H1 (cell line): ENCODE measurements at places on chromosomes 5 and 9. TPM values are rescaled to one million over a fixed set of nuclear protein-coding genes. Genes with fewer than 3 reads are reported as not detected.

The PLEKHG4B gene
- total RNA-seq, result 42.9 and 43.6 TPM in 2 replicates

- no peak for DNase-seq
These were observed 467.4 kb downstream of the CETN3 start for GRCh38 chr5:89942171-89942570.

- peak; percentile 72 for DNase-seq
These were observed 83.7 kb downstream of the ADAMTS2 start for GRCh38 chr5:179261301-179262125.

The GFI1B gene
- 0.09 and 0.71 TPM in 2 replicates for total RNA-seq

- DNase-seq, result no peak
These were observed 70.3 kb downstream of the ZNF366 start for GRCh38 chr5:72436796-72437471.

GRCh38 chr5:111748304-111748763 is 8.7 kb downstream of the NREP start:
- DNase-seq, result no peak

- DNase-seq, result no peak
These were observed 47.1 kb upstream of the MATR3 start for GRCh38 chr5:139246394-139246793.

The NEURL1B gene
- total RNA-seq, result 5.7 and 6.1 TPM in 2 replicates

The MLLT3 gene
- 8.1 and 9.6 TPM in 2 replicates for total RNA-seq

- no peak for DNase-seq
These were observed 25.7 kb upstream of the UGCG start for GRCh38 chr9:111870774-111871498.

- DNase-seq, result no peak
These were observed 151.5 kb downstream of the NR3C1 start for GRCh38 chr5:143251946-143252345.

The GCNT4 gene
- 14.4 and 14.5 TPM in 2 replicates for total RNA-seq

The C1QTNF3 gene
- total RNA-seq, result 0.82 and 1.0 TPM in 2 replicates

GRCh38 chr5:143206196-143207053 is 197.1 kb downstream of the NR3C1 start:
- DNase-seq, result no peak

The CDO1 gene
- total RNA-seq, result 25.4 and 26.1 TPM in 2 replicates

DNA sequence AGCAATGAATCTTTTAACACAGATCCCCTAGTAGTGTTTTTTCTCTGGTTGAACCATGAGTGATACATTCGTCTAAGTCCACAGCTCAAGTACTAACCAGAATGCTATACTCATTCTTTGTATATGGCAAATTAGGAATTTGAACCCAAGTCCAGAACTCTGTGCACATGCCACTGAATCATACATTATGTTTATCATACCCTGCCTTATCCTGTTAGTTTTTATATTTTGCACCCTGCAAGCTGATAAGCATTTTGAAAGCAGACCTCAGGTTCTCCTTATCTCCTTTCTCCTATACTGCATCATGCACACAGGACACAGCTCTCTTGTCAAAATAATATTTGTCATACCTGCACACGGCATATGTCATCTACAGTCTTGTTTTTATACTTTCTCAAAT is 54.6 kb upstream of the ELL2 start:
- DNase-seq, result no peak

The NDUFS6 gene
- total RNA-seq, result 72.7 and 77.1 TPM in 2 replicates

The SPOCK1 gene
- 14.0 and 18.1 TPM in 2 replicates for total RNA-seq

DNA sequence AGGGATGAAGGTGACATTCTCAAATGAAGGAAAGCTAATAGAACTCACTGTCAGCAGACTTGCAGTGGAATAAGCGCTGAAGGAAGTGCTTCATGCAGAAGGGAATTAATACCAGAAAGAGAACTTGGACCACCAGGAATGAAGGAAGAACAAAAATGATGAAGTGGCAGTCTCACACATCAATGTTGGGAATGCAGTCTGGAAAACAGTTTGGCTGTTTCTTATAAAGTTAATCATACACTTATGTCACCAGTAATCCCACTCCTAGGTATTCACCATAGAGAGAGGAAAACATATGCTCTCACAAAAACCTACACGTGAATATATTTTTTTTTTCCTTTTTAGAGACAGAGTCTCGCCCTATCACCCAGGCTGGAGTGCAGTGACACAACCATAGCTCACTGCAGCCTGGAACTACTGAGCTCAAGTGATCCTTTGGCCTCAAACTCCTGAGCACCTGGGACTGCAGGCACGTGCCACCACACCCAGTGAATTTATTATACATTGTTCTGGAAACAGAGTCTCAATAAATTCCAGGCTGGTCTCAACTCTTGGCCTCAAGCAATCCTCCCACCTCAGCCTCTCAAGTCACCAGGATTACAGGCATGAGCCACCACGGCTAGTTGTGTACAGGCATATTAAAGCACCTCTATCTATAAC is 81.2 kb downstream of the ROR2 start:
- DNase-seq, result no peak
